ENCODE measurements at places on chromosomes 16 and 17.

- DNase-seq: no peak
Observed at GRCh38 chr17:76667491-76667755, 23.9 kb upstream of the ST6GALNAC1 start.

- DNase-seq: no peak
Observed at GRCh38 chr16:9950658-9951057, 231.6 kb downstream of the GRIN2A start.

GRCh38 chr16:86536621-86537020 is 18.4 kb downstream of the MTHFSD start:
- no peak for DNase-seq

DNA sequence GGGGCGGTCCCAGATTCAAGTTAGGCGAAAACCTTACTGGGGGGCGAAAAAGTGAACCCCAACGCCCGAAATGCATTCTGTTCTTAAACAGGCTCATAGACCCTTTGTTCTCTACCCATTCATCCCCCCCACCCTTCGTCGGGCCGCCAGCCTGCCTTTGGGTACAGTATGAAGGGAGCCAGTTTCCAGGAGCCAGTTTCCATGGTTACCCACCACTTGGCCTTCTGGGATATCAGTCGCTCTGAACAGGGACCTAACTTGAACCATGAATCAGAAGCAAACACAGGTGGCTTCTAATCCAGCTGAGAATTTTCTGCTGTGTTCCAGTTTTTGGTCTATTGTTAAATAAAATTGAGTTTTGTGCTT is 532 bp downstream of the DHX40 start:
- DNase-seq: no peak

DNA sequence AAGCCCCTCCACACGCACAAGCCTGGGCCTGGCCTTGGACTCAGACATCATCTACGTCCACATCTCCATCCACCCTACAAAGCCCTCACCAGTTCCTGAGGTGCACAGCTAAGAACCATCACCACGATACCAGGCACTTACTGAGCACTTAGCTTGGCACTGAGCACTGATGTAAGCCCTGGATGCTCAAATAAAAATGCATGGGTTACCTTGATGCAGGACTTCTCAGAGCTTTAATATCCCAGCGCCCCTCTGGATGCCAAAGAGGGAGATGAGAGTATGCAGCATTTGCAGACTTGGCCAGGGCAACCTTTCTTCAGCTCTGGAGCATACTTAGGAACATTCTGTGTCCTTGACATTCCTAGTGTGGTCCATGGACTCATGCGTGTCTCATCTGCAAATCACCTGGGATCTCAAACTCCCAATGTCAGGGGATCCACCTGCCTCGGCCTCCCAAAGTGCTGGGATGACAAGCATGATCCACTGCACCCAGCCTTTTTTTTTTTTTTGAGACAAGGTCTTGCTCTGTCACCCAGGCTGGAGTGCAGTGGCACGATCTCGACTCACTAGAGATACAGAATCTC is 69.8 kb downstream of the RAB11FIP4 start:
- DNase-seq: no peak

- no peak for DNase-seq
Observed at GRCh38 chr16:77223184-77223583, 24.0 kb downstream of the SYCE1L start.

- DNase-seq: no peak
Observed at GRCh38 chr16:56765949-56766348, 36.0 kb downstream of the NUP93 start.

GRCh38 chr16:56257666-56258342 is 66.5 kb downstream of the GNAO1 start:
- DNase-seq: no peak

DNA sequence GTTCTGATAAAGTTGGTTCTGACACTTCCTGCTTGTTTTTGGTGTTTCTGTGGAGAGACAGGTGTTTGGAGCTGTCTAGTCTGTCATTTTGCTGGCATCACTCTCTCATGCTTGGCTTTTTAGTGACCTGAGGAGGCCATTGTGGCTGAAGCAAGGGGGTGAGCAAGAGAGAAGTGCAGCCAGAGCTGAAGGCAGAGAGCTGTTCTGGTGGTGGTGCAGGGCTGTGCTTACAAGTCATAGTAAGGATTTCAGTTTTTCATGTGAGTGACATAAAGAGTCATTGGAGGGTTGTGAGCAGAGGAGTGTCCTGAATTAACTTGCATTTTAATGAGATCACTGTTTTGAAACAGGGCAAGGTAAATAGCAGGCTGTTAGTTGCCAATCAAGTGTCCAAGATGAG is 97.5 kb downstream of the CHD9 start:
- DNase-seq: no peak

GRCh38 chr17:1783271-1783670 is 21.4 kb downstream of the SERPINF1 start:
- DNase-seq: no peak

- no peak for DNase-seq
Observed at GRCh38 chr16:46632778-46633733, 11.9 kb upstream of the SHCBP1 start.

GRCh38 chr17:2796164-2797125 is at the start of gene RAP1GAP2:
RAP1GAP2 (plus strand) TSS chr17:2796438; CDS start chr17:2796528, 90 bp downstream.
- no peak for DNase-seq

- DNase-seq: no peak
Observed at GRCh38 chr17:16406742-16407674, 8.4 kb upstream of the TRPV2 start.

- DNase-seq: no peak
Observed at GRCh38 chr16:70267516-70267915, 15.8 kb upstream of the EXOSC6 start.

GRCh38 chr17:48241131-48241591 is 133.6 kb downstream of the SNX11 start:
- peak; percentile 47 for DNase-seq

GRCh38 chr17:32733401-32733800 is 143.5 kb downstream of the MYO1D start:
- DNase-seq: no peak

GRCh38 chr16:85087899-85088569 is 24.2 kb downstream of the CIBAR2 start:
- no peak for DNase-seq

DNA sequence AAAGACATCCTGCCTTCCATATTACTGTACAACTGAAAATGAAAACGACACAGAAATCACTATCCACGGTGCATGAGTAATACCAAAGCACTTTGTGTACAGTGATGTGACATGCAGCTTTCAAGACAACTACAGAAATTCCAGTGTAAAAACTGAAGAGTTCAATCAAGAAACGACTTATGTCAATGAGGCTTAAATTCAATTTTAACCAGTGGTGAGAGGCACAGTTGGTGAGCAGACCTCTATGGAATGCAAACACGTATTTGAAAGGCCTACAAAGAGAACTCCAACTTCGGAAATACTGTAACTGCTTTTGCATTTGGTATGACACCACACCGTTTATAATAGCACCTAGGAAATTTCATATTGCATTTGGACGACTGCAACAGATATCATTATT is 87.6 kb downstream of the USP31 start:
- DNase-seq: no peak

- no peak for DNase-seq
Observed at GRCh38 chr17:56815711-56816110, 18.0 kb downstream of the C17orf67 start.

DNA sequence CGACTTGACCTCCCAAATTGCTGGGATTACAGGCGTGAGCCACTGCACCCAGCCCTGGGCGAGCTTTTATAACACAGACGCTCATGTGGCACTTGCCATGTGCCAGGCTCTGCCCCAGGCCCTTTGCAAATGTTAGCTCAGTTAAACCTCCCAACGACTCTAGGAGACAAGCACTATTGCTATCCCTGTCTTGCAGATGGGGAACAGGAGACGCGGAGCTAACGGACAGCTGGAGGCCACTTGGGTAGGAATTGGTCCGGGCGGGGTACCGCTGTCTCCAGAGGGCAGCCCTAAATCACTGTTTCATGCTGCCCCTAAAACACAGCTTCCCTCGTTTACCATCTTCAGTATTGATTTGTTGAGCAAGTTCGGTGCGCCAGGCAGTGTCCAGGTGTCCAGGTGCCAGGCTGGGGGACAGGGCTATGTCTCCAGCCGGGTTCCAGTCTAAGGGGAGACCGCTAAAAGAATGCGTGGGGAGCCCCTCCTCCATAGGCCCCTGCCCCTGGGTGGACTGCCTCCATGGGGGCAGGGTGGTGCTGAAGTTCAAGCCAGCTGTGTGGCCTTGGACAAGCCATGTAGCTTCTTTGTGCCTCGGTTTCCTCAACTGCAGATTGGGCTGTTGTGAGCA is 23.7 kb downstream of the TMEM235 start:
- no peak for DNase-seq

- no peak for DNase-seq
Observed at GRCh38 chr16:67430977-67431774, at the start of gene HSD11B2. HSD11B2 (plus strand) TSS chr16:67431121; CDS start chr16:67431249, 128 bp downstream.

GRCh38 chr17:40461732-40462342 is 18.6 kb downstream of the IGFBP4 start:
- DNase-seq: no peak

- DNase-seq: no peak
Observed at GRCh38 chr17:2184993-2185931, 118.3 kb downstream of the SMG6 start.

DNA sequence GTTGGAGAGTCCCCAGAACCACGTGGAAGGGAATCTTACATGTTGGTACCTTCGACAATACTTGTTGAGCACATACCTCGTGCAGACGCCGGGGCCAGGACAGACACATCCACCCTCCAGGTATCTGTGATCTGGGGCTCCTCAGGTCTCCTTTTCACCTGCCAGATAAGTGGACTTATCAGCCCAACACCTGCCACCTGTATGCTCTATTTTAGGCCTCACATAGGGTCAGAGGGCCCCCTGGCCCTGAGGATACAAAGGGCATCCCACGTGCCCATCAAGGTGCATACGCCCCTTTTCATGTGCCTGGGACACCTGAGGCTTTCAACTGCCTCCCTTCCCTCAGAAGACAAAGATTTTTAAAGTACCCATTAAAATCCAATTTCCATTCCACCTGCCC is 212.7 kb downstream of the MRTFB start:
- no peak for DNase-seq

GRCh38 chr16:58010886-58011285 is 9.7 kb downstream of the USB1 start:
- no peak for DNase-seq

GRCh38 chr16:61323456-61323855 is 712.8 kb downstream of the CDH8 start:
- no peak for DNase-seq

DNA sequence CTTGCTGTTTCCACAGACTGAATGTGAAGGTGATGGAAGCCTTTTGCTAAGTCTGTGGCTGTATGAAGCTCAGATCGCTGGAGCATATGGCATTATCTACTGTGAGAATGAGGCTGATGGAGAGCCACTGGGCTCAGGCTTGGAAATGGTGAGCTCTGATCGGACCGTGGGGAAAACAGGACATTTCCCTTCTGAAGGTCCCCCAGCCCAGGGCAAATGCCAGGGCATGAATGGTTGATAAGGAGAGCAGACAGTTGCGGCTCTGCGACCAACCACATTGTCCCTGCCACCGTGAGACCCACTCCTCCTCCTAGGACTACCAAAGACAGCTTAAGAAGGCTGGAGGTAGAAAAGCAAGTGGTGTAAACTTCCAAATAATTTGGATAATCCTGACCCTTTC is 4.7 kb upstream of the CUEDC1 start:
- no peak for DNase-seq

- DNase-seq: no peak
Observed at GRCh38 chr17:8080799-8081219, 6.7 kb downstream of the ALOX12B start.

DNA sequence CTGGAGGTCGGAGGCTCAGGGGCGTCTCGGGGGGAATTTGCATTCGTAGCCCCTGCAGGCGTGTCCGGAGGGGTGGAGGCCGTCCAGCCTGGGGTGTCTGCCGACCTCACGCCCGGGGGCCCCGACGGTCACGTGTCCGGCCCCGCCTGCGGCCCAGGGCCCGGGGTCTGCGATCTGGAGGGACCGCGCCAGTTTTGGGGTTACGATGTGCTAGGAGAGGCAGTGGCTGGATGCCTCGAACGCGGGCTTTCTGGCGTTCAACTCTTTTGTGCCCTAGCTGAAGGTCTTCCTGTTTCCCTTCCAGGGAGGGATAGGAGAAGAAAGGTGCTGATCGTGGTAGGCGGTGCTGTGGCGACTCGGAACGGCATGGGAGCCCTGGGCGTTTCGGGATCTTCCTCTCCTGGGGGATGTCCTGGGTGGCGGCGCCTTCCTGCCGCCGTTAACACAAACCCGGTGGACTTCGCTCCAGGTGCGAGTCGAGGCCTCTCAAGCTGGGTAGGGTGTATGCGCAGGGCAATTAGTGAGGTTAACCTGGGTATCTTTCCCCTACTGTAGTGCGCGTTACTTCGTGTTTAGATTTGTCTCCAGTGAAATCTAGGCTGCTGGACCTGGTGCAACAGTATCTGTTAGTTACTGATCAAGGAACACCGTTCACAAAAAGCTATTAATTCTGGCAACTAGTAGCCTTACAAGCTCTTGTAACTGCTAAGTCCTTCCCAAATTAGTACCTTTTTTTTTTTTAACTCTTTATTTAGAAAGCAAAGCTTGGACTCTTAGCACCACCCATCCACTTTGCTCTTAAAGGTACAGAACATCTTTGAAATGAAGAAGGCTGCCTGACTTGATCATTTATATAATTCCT is 1.3 kb downstream of the AKAP1 start:
- no peak for DNase-seq

- no peak for DNase-seq
Observed at GRCh38 chr17:10121971-10122707, 76.3 kb downstream of the GAS7 start.

GRCh38 chr17:67663457-67663856 is 54.3 kb upstream of the NOL11 start:
- no peak for DNase-seq

DNA sequence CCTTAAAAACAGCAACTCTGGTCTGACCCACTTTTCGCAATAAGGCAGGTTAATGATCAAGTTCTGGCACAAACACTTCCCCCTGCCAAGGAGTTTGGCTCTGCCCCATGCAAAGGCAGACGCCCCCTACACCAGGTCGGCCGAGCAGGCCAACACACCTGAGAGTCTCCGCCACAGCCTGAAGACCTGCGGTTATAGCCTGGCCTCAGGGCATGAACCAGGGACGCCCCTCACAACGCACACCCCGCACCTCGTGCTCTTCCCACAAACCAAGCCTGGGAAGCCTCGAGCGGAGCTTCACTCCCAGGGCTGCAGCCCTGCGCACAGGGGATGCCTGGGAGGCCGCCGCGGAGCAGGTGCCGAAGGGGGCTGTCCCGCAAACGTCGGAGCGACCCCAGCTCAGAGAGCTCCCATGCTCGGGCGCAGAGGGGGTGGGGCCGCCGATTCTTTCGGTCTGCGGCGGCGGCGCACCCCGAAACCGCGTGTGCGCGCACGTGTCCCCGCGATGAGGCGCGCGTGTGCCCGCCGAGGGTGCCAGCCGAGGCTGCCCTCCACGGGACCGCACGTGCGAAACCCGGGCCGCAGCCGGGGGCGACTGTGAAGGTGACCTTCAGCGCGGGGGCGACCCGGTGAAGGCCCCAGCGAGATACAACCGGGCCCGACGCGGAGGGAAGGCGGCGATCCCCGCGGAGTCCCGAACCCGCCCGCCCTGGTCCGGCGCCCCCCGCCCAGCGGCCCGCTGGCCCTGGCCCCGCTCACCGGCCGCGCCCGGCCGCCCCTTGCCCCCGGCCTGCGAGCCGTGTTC is 559 bp downstream of the CLUH start:
- DNase-seq: no peak

- DNase-seq: no peak
Observed at GRCh38 chr16:85392756-85393673, 220.1 kb upstream of the GSE1 start.

Data from Panc1 (cell line).